Sigmoid colon (tissue), 7 donors: ENCODE measurements at places on chromosomes 4 and X.

- no peak for DNase-seq
Measured at GRCh38 chr4:173443121-173443520, 44.2 kb upstream of the SCRG1 start.

GRCh38 chr4:28148221-28148620, 1287.6 kb downstream of the STIM2 start:
- no peak for DNase-seq

GRCh38 chrX:100829730-100830129, 9.5 kb downstream of the CSTF2 start:
- no peak for DNase-seq

DNA sequence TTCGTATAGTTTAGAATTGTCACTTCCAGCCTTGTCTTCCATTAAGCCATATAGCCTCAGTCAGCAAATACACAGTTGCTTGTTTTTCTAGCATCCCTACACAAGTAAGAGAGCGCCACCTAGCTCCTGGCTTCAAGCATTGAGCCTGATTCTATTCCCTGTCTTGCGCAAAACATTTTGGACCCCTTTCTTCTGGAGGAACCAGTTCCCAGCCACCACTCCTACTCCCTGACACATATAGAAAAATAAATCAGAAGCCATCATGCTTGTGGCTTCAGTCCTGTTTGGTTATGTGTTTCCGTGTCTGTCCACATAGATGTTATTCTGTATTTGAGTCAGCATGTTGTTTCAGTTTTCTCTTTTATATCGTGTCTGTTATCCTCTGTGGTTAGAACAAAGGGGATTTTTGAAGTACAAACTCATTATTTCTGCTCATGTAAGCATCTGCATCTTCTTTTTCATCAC, 59.9 kb downstream of the GK start:
- DNase-seq: no peak

GRCh38 chr4:182221987-182222386, 21.2 kb upstream of the TENM3 start:
- DNase-seq: no peak

GRCh38 chr4:8387615-8388527, 52.7 kb downstream of the ACOX3 start:
- DNase-seq: no peak

- DNase-seq: no peak
Measured at GRCh38 chrX:17081968-17082367, 135.5 kb downstream of the REPS2 start.

- DNase-seq: no peak
Measured at GRCh38 chr4:123667991-123668390, 271.4 kb downstream of the SPRY1 start.

DNA sequence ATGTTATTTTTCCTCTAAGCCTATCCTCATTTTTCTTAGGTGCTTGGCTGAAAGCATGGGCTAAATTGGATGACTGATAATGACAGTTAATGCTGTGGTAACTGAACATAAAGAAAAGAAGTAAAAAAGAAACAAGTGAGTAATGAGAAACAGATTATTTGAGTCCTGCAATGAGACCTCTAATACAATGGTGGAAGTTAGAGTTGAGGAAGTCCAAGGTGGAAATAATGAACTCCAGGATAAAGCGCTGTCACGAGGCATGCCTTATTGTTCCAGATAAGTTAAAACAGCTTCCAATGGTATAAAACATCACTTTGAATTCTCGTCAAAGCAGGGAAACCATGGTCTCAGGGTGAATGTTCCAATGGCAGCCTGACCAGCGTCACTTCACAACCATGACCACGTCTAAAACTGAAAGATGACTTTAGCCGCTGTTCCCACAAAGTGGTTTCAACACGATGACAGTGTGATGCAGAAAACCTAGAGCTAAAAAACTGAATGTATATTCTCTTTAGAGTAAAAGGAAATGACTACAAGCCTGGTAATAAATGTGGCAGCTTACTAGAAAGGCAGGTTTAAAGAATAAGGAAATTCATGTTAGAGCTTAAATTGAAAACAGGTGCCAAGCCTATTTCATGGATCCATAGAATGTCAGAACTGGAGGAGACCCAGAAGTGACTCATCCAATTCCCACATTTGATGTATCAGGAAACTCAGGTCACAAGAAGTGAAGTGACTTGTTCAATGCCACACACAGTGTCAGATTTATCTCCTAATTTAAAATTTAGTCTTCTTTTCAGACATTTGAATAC, 202.6 kb upstream of the GYPA start:
- no peak for DNase-seq

- no peak for DNase-seq
Measured at GRCh38 chrX:57138674-57139073, 1.5 kb upstream of the SPIN2A start.

DNA sequence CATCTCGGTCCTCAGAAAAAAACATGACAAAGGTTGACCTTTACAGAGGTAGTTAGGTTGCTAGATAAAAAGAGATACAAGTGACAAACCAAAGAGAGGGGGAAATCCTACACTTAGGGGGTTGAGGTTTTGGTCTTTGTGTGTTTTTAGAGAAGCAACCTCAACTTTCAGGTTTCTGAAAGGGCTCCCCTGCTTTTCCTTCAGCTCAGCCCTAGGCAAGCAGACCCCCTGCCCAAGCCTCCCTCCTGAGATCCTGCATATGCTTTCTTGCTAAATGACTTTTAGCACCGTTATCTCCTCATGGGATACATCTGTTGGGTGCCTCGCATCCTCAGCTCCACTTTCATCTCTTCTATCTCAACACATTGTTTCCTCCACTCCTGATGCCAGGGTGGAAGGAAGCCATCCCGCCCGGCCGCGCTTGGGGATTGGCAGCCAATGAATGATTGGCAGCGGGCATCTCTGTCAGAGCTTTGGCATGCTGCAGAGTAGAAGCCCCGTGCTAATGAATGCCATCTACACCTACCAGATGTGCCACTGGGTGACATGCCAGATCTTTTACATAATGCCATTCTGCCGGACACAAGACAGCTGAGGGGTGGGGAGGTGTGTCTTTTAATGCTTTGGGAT, 15.0 kb upstream of the PRDM8 start:
- no peak for DNase-seq

DNA sequence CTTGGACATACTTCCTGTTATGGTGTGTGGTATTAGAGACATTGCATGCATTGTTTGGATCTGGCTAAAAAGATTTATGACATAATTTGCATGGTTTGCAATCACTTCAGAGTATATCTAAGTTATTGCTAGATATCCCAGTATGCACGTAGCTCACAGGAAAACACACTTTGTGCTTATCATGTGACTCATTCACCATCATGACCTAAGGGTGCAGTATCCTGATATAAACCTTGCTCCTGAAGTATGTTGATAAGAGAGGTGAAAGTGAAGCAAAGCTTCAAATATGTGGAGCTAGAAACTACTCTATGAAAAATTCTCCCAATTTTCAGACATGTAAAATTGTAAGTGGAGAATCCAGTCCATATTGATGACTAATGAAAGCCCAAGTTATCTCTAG, 46.9 kb upstream of the GRXCR1 start:
- DNase-seq: no peak

DNA sequence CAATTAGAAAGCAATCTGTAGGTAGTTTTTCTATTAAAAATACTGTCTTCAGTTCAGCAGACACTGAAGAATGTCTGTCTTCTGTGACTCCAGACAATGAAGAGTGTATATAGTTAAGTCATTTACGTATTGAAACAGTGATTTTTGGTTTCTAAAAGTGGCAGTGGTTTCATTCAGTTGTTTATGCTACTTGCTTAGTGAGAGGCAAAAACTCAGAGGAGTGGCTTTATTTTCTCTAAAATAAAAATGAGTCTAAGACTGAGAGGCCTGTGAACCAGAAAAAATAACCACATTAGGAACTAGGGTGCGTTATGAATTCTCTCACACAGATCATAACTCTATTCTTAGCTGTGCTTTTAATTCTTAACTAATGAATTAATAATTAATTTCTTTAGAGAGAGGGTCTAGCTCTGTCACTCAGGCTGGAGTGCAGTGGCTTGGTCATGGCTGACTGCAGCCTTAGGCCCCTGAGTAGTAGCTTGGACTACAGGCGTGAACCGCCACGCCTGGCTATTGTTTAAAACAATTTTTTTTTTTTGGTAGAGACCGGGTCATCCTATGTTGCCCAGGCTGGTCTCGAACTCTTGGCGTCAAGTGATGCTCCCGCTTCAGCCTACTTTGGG, 31.4 kb downstream of the FREM3 start:
- no peak for DNase-seq

- DNase-seq: peak; percentile 71
Measured at GRCh38 chrX:40154250-40154852, 56.6 kb upstream of the BCOR start.

GRCh38 chr4:42172921-42173320, 20.5 kb upstream of the BEND4 start:
- DNase-seq: no peak

- no peak for DNase-seq
Measured at GRCh38 chr4:176653401-176654220, 139.1 kb downstream of the VEGFC start.

DNA sequence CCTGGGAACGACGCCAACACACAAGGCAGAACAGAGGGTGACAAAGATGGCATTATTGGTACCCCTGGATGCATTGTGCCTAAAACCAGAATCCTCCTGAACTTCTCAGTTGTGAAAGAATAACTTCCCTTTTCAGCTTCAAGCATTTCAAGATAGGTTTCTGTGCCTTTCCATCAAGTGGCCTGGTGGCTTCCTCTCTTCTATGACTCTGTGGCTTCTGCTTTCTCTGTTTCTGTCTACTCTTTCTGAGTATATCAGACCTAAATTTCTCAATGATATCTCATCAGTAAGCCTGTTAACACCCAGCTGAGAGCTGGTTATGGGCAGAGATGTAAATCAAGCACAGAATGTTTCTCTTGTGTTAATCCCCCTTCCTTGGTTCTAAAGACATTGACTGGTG, 21.4 kb upstream of the FAM9B start:
- DNase-seq: no peak

DNA sequence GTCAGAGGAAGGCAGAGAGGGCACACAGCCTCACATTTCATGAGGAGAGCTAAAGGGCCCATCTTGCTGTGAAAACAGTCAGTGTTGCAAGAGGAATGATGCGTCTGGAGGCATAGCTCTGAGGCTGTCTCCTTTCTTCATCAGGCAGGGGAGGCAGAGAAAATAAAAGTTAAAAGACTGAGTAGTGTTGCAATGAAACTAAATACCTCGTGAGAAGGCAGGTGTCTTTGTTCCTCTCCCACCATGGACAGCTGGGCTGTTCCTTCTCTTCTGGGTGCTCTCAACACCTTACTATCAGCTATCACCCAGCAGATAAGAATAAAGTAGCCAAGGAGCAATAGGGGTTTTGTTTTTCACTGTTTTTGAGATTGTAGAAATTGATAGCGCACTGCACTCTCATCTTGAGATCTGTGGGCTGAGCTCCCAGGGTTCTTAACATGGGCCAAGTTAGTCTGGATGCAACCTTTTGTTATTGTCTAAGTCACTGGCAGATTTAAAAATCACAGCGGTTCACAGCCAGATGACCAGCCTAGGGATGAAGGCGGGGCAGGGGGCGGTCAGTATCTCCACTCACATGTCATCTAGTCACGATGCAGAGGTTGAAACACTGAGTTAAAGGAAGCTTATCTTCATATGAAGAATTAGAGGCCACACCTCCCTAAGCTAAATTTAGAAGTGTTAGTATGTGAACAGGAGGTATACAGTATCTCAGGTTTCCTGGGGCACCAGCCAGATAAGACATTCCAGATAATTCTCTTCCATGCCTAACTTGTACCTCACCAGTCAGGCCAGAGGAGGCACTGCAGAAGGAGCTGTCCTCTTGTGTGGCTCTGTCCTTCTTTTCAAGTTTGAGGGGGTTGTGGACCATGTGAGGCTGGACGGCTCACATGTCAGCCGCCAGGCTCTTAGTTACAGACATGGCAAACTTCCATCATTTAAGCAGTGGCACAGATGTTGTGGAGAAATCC, 36.9 kb downstream of the PARM1 start:
- DNase-seq: no peak

- DNase-seq: no peak
Measured at GRCh38 chr4:98627531-98628257, 30.7 kb downstream of the TSPAN5 start.

DNA sequence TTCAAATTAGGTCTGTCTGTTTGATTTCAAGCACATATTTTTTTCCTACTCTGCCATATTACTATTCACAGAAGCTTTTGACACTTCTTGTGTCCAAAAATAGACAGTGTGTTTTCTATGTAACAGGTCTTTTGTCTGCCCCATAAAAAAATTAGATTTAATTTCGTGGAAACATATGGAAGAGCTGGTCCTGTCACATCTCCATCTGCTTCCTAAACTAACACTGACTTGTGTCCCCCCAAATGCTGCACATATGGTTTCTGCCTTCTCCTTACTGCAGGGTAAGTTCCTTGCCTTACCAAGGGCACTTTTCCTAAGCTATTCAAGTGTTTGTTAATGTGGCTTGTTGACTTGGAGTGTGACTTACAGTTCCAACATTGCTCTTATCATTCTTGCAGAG, 340.7 kb upstream of the ARX start:
- no peak for DNase-seq

DNA sequence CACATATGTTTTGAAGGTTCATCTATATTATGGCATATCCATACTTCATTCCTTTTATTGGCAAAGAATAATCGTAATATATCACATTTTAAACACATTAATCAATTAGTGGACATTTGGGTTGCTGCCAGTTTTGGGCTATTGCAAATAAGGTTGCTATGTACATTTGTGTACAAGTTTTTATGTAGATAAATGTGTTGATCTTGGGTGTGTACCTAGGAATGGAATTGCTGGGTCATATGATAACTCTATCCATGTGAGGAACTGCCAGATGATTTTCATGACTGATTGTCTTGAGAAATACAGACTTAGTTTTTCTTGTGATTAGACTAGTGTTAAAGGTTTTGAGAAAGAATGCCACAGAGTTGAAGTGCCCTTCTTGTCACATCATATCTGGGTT, 99.2 kb upstream of the RAB40AL start:
- no peak for DNase-seq

DNA sequence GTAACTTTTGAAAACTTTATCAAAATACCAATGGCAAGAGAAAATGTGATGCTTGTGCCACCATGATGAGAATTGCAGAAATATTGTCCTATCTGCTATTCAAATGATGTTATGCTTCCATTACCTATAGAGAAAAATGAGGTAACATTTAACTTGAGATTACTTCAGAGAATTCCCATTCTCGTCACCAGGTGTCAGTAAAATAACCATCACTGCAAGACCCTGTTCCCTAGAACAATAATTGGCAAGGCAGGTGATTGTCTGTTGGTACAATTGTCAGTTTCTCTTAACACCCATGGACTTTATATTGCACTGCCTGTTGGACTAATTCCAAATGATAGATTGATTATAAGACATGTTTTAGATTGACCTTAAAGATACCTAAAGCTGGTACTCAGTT, 179.9 kb downstream of the GABRG1 start:
- DNase-seq: no peak

GRCh38 chr4:63663870-63664269, 745.4 kb downstream of the TECRL start:
- no peak for DNase-seq

DNA sequence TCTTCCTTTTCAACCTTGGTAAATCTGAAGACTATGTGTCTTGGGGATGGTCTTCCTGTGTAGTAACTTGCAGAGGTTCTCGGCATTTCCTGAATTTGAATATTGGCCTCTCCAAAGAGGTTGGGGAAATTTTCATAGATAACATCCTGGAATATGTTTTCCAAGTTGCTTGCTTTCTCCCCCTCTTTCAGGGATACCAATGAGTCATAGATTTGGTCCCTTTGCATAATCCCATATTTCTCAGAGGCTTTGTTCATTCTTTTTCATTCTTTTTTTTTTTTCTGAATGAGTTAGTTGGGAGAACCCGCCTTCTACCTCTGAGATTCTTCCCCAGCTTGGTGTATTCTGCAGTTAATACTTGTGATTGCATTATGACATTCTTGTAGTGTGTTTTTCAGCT, 549.2 kb upstream of the AMOT start:
- no peak for DNase-seq

- DNase-seq: no peak
Measured at GRCh38 chr4:30904588-30904987, 184.4 kb downstream of the PCDH7 start.
